Putamen (tissue), 1 donor: ENCODE measurements at places on chromosomes 5 and 9.

DNA sequence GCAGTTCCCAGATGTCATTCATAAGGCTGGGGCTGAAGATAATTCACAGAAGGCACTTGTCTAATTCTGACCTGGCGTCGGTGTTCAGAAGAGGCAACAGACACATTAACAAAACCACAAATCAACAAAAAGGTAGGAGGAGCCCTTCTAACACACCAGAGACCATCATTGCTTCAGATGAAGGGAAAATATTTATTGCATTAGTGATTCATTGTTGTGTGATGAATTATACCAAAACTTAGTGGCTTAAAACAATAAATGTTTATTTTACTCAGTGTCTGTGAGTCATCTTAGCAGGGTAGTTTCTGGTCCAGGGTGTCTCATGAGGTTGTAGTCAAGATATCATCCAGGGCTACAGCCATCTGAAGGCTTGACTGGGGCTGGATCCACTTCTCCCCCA lies 91.3 kb upstream of the KIF2A start:
- no peak for DNase-seq

DNA sequence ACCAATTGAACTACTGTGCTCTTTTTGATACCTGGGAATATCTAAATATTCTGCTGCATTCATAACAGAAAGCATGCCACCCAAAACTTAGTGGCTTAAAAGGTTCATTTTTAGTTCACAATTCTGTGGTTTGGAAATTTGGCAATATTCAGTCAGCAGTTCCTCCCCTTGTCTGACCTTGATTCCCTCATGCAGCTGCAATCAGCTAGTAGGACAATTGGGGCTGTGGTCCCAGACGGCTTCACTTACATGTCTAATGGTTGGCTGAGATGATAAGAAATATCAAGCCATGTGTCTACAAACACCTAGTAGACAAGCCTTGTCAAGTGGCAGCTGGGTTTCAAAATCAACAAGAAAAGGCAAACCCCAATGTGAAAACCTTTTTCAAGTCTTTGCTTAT lies 51.3 kb downstream of the ANXA1 start:
- DNase-seq: no peak

GRCh38 chr5:80348171-80348570 lies 28.4 kb downstream of the SPZ1 start:
- no peak for DNase-seq

GRCh38 chr5:64811050-64811640 lies 42.4 kb downstream of the CWC27 start:
- DNase-seq: peak; percentile 28

DNA sequence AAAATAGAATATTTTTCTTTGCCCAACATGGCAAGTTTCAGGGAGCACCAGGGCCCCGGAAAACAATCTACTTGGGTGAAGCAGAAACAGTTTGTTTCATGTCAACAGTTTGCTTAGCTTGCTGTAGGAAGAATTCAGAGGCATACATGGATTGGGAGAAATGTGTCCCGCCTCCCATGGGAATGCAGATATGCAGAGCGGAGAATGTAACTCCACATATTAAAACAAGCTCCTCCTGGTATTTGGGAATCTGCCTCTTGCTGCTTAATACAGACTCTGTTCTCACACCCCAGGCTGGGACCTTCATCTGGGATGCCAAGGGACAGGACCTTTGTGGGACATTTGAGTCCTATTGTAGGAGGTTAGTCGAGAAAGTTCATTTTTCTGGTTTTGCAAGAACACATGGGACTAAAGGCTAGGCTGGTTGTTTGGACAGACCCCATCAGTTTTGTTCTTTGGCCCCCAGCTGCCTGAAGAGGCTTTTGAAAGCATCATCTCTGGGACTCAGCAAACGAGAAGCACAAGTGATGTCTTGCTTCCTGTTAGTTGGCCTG lies 220.5 kb upstream of the ADRA1B start:
- DNase-seq: no peak

- DNase-seq: no peak
Measured at GRCh38 chr5:103502662-103503061, 59.9 kb downstream of the NUDT12 start.

DNA sequence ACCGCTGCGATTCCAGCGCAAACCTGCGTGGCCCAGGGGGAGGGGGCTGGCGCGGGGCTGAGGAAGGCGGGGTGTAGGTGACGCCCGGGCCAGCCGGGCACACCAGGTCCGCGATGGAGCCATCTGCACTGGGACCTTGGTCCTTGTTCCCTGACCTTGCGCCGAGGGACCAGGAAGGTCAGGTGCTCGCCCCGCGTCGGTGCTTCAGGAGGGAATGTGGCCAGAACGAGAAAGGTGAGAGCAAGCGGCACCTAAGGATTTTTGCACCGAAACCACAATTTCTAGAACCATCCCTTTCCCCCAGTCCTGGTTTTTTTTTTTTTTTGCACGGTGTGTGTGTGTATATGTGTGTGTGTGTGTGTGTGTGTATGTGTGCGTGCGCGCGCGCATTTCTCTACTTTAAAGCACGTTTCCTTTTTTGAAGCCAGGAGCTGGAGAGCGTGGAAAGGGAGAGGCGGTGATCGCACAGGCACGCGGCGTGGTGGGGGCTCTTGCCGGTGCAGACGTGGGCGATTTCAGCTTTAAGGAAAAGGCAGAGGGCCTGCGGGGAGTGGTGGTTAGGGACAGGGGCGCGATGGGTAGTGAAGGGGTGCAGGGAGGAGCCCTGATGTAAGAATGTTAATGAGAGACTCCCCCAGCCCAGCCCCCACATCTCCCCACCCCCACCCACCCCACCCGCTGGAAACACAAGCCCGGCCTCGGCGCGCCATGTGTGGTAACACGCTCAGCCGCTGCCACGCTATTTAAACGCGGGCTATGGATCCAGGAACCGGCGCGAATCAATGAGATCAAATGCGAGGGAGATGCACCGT lies at the start of gene NPR3:
TSS of gene NPR3 (plus strand) at position 772 of the 812 bp plus-strand sequence. CDS start 456 bp downstream, outside the sequence.
- DNase-seq: no peak

DNA sequence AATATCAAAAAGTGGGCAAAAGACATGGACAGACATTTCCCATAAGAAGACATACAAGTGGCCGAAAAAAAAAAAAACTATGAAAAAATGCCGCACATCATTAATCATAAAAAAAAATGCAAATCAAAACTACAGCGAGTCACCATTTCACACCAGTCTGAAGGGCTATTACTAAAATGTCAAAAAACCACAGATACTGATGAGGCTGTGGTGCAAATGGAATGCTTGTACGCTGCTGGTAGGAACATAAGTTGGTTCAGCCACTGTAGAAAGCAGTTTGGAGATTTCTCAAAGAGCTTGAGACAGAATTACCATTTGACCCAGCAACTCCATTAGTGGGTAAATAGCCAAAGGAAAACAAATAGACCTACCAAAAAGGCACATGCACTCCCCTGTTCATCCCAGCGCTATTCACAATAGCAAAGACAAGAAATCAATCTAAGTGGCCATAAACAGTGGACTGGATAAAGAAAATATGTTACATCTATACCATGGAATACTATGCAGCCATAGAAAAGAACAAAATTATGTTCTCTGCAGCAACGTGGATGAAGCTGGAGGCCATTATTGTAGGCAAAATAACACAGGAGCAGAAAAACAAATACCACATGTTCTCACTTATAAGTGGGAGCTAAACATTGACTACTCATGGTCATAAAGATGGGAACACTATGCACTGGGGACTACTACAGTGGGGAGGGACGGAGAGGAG lies 110.6 kb upstream of the BOD1 start:
- no peak for DNase-seq

DNA sequence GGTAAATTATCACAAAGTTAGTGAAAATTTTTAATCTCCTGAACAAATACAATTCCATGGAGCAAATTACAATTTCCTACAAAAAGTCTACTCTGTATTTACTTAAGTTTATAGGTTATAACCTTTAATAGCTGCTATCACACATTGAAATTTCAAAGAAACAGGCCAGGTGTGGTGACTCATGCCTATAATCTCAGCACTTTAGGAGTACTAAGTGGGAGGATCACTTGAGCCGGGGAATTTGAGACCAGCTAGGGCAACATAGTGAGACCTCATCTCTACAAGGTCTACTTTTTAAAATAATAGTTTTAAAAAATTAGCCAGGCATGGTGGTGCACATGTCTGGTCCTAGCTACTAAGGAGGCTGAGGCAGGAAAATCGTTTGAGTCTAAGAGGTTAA lies 50.3 kb downstream of the HINT1 start:
- DNase-seq: no peak

DNA sequence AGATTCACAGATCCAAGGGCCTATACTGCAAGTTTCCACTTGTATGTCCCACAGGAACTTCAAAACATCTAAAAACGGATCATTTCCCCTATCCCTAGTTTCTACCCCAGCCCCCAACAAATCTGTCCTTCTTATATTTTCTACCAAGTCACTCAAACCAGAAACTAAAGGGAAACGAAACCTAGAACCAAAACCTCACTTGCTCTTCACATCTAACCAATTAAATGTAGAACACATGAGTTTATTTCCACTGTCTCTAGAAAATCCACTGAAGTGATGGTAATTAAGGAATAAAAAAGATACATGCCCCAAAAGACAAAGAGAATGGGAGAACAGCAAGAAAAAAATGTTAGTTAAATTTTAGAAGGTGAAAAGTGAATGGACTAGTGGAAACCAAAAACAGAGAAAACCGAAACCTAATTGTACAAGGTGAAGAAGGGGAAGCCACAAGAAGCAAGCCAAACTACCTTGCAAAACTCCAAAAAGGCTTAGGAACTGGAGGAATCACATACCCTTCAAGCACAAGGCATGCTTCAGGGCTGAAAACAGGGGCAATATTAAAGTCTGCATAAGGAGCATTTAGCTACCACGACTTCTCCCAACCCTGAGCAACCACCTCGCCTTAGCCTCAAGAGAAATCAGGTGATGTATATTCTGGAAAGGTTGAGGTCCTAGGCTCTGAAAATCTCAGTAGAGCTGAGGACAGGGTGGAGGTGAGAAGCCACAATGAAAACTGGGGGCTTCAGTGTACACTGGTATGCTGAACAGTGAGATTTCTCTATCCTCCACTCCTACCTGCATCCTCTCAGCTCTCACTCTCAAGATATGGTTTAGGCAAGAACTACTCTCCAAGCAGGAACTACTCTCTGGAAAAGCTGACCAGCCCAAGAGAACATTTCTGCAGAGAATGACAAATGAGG lies 11.1 kb downstream of the SMU1 start:
- DNase-seq: no peak

- no peak for DNase-seq
Measured at GRCh38 chr9:19408316-19408692, 505 bp upstream of the ACER2 start.

DNA sequence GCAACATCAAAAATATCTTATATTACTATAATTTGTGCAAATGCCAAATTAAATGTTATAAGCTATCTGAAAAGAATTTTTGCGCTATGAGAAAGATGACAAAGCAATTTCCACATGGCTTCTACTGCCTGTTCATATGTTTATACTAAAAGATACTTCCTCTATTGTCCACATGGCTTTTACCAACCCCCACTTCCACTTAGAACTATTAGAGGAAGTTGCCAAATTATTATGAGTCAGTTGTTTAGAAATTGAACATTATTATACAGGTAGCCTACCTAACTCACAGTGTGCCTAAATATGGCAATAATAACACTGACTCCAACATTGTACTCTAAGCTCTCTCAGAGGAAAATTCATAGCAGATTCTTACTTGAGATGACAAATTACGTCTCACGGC lies 37.6 kb upstream of the SLC27A6 start:
- no peak for DNase-seq

DNA sequence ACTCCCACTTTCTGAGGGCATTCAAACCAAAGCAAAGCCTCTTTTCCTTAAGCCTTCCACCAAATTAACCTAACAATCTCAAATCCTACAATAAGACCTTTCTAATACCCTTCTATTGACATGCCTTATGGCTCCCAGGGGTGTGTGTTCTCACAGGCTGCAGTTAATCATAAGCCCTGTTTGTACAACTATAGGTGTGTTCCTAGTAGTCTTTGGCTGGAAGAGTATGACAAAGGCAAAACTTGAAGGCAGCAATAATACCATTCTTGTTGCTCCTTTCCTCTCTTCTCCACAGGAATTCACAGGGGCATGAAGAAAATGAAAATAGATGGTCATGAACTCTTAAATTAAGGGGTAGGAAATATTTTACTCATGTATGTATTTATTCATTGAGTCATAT lies 10.9 kb upstream of the FBXO38 start:
- no peak for DNase-seq

DNA sequence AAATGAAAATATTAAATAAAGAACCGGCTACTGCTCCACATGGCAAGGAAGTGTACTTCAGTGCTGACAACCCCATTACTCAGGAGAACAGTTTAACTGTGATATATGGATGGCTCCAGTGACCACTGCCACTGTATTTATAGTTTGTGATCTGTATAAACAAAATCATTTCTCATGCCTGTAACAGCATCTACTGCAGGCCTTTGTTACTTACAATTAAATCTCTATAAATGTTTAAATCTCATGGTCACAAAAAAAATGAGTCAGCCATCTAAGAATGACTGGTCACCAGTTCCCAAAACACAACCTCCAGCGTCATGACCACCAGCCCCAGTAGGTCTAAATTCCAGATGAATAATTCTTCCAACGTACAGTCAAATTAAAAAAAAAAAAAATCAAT lies 24.6 kb downstream of the SERINC5 start:
- DNase-seq: no peak

DNA sequence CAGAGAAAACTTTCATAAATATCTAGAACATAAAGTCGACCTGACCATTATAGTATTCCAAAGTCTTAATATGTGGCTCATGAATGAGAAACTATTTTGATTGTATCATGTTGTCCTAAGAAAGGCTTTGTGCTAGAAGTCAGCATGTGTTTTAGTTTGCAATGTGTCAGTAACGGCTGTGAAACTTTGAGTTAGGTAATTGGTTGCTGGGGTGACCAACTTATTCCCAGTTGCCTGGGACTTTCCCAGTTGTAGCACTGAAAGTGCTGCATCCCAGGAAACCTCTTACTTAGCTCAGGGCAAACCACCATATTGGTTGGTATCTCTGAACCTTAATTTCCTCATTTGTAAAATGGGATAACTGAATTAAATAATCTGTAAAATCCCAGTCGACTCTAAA lies 114.6 kb upstream of the SLC12A2 start:
- DNase-seq: no peak

- DNase-seq: peak; percentile 2
Measured at GRCh38 chr5:104611135-104611767, 1048.7 kb upstream of the NUDT12 start.

GRCh38 chr5:177537389-177538361 lies 16.7 kb downstream of the FAM193B start:
- no peak for DNase-seq

DNA sequence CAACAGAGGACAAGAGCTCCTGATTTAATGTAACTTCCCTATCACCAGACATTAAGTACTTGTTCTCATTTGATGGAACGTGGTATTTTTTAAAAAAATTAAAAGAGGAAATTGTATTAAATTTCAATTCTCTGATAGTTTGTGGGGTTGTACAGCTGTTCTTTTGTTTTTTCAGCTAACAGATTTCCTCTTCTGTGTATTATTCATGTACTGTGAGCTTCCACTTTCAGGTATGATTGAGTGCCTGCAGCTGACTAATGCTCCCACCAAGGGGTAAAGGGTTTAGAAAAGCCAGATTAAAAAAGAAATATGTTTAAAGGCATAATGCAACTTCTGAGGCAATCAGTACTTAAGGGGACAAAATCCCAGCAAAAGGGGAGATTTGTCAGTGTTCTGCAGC lies 117.7 kb upstream of the ACTBL2 start:
- no peak for DNase-seq

- peak; percentile 7 for DNase-seq
Measured at GRCh38 chr9:22452415-22453010, 5.9 kb downstream of the DMRTA1 start.
